ENCODE measurements at places on chromosomes 3 and 15. TPM values are rescaled to one million over a fixed set of nuclear protein-coding genes. Genes with fewer than 3 reads are reported as not detected.

Gene FES
- total RNA-seq = 26.1 TPM

Gene GP5
- total RNA-seq = under 0.01 TPM

Gene SYNM
- total RNA-seq = 24.5 TPM

Gene CACNA2D3
- 17.7 TPM for total RNA-seq

Gene PCOLCE2
- 124 TPM for total RNA-seq

Gene DPPA2
- total RNA-seq = not detected

Gene ADCY5
- 1.4 TPM for total RNA-seq

Gene LINGO1
- total RNA-seq = 0.11 TPM

Gene LTF
- 0.26 TPM for total RNA-seq

Gene SLC9C1
- under 0.01 TPM for total RNA-seq

Gene GOLGA6L7
- total RNA-seq = not detected

Gene CCDC12
- 17.6 TPM for total RNA-seq

Gene PARP15
- 1.8 TPM for total RNA-seq

Gene BOC
- total RNA-seq = 31.9 TPM

Gene PLCD1
- 42.3 TPM for total RNA-seq

Gene MESP1
- 0.26 TPM for total RNA-seq

Gene TM4SF18
- total RNA-seq = 0.86 TPM

Gene GOLGA8Q
- total RNA-seq = 2.4 TPM

Gene IDH2
- total RNA-seq = 79.3 TPM

Gene TRAIP
- total RNA-seq = 2.1 TPM

Gene NEK11
- total RNA-seq = 11.6 TPM

Gene PLAAT1
- not detected for total RNA-seq

Gene FGF7
- 233 TPM for total RNA-seq

Gene EXD1
- total RNA-seq = not detected

Gene DUSP7
- total RNA-seq = 11.4 TPM

Gene EPHB3
- 8.5 TPM for total RNA-seq

Gene KNG1
- not detected for total RNA-seq

Gene MEIS2
- 15.8 TPM for total RNA-seq

Gene MCF2L2
- total RNA-seq = 1.0 TPM

Gene P2RY13
- not detected for total RNA-seq

Gene GOLGA8K
- 1.6 TPM for total RNA-seq

Gene CCR4
- total RNA-seq = not detected

Gene PAK6
- not detected for total RNA-seq

Gene TPM1
- 679 TPM for total RNA-seq

Gene ZBBX
- 0.11 TPM for total RNA-seq

Gene CSPG5
- total RNA-seq = 0.11 TPM

Gene ADAMTS17
- 5.0 TPM for total RNA-seq

Gene SCAMP2
- total RNA-seq = 34.6 TPM

Gene RLBP1
- total RNA-seq = not detected

Gene GOLIM4
- 59.2 TPM for total RNA-seq

Gene NLGN1
- total RNA-seq = 28.4 TPM

Gene CLDN1
- 2.7 TPM for total RNA-seq

Gene GATM
- total RNA-seq = 0.76 TPM

Gene CRABP1
- not detected for total RNA-seq

Gene GOLGA8M
- total RNA-seq = 1.0 TPM

Gene INKA1
- 2.8 TPM for total RNA-seq

Gene RARRES1
- 6.7 TPM for total RNA-seq

Gene CCDC39
- not detected for total RNA-seq

Gene CRYGS
- total RNA-seq = 1.6 TPM

Gene GCSAM
- total RNA-seq = not detected

Gene CHRD
- 1.7 TPM for total RNA-seq

Gene SEMA3F
- total RNA-seq = 14.2 TPM

Gene MESP2
- 0.78 TPM for total RNA-seq

Gene SLC22A13
- 0.86 TPM for total RNA-seq

Data from articular chondrocyte of knee joint (primary cell).